ENCODE measurements at places on chromosomes 4 and X. TPM values are rescaled to one million over a fixed set of nuclear protein-coding genes. Genes with fewer than 3 reads are reported as not detected.
A peak's percentile ranks its signal among the peaks of the same experiment; 100 is the strongest.

MAGEB1 gene
- total RNA-seq, result not detected

KLB gene
- total RNA-seq, result not detected

ARMCX6 gene
- total RNA-seq, result 123 TPM

PCDH19 gene
- total RNA-seq, result 34.9 TPM

XKRX gene
- 0.18 TPM for total RNA-seq

NEXMIF gene
- 0.31 TPM for total RNA-seq

ZCCHC13 gene
- total RNA-seq, result not detected

SPRY1 gene
- 58.3 TPM for total RNA-seq

ETDA gene
- total RNA-seq, result not detected

TEX13D gene
- total RNA-seq, result not detected

GLRB gene
- total RNA-seq, result 1.0 TPM

RTL9 gene
- total RNA-seq, result not detected

SLITRK2 gene
- total RNA-seq, result 0.10 TPM

FGA gene
- not detected for total RNA-seq

SUPT20HL1 gene
- total RNA-seq, result not detected

TMA16 gene
- total RNA-seq, result 19.0 TPM

TSPYL2 gene
- total RNA-seq, result 27.9 TPM

DNA sequence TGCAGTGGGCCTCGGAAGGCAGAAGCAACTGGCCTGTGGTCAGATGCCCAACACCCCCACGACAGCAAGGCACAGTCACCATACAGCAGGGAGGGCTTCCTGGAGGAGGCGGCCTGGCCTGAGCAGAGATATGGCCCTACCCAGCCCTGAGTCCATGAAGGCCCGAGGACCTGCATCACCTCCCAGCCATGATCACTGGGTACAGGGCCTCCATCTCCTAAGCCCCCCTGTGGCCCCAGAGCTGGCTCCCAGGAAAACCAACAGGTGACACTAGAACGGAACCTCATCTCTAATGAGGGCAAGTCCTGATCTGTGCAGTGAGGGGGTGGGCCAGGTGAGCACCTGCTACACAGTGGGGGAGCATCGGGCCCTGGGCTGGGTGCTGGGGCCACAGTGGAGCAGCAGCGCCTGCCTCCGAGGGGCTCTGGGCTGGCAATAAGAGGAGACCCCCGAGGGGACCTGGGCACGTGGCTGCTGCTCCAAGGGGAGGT, 26.2 kb upstream of the MXD4 start:
- H3K27me3 ChIP-seq, result peaks cover 4% of the 10 kb centered on the region
- no peak overlapping the region for H3K4me3 ChIP-seq
- DNase-seq, result no peak
- peaks cover 8% of the 10 kb centered on the region for H3K4me1 ChIP-seq
- H3K27ac ChIP-seq, result no peak overlapping the region

GRCh38 chrX:38577738-38578137, 16.4 kb downstream of the TSPAN7 start:
- no peaks in the 10 kb centered on the region for H3K36me3 ChIP-seq
- H3K4me1 ChIP-seq, result no peaks in the 10 kb centered on the region

GRCh38 chr4:53476232-53477037, 99.0 kb downstream of the FIP1L1 start:
- H3K4me3 ChIP-seq, result no peak overlapping the region
- DNase-seq, result no peak
- H3K27ac ChIP-seq, result no peak overlapping the region
- no peaks in the 10 kb centered on the region for H3K4me1 ChIP-seq
- H3K36me3 ChIP-seq, result peaks cover 34% of the 10 kb centered on the region

DNA sequence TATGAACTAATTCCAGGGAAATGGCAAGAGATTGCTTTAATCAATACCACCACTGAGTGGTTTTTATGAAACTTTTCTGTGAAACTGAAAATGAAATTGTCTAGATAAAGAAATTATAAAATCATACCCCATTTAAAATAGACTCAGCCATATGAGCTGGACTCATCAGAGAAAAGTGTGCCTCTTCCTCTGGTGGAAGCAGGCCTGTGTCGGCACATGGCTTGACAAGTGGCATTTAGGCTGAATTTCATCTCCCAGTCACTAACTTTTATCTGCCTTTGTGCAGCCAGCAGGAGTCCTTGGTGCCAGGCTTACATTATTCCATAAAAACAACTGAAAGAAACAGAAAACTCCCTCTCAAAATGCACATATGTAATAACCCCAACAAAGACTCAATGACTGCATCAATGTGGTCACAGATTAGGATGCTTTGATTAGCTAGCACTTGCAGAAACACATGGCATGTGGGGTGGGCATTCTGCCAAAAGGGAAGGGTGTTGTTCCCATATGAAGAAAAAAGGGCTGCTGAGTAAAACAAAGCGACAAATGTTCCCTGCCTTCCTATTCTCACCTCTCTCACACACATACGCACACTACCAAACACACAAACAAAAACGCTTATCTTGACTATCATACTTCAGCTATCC, 232.3 kb downstream of the PABPC4L start:
- H3K4me3 ChIP-seq, result no peak overlapping the region
- H3K27me3 ChIP-seq, result peaks cover 2% of the 10 kb centered on the region
- no peak overlapping the region for H3K27ac ChIP-seq
- H3K36me3 ChIP-seq, result no peaks in the 10 kb centered on the region
- no peak for DNase-seq
- no peaks in the 10 kb centered on the region for H3K4me1 ChIP-seq

DNA sequence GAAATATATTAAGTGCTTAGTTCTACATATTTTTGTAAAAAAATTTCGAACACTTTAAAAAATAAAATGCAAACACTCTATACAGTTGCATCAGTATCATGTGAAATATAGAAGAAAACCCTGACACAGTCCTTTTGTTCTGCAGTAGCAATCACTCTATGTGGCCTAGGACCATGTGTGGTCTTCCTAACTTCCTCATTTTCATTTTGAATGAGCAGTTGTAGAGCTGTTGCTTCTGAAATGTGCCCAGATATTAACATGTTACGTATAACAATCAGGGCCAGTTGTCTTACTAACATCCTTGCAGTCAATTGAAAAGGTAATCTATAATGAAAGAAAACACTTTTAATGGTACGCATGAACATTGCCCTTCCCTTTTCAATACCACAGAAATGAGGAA, 107.9 kb downstream of the ZNF827 start:
- H3K4me3 ChIP-seq, result no peak overlapping the region
- H3K27me3 ChIP-seq, result peaks cover under 1% of the 10 kb centered on the region
- no peaks in the 10 kb centered on the region for H3K4me1 ChIP-seq
- H3K27ac ChIP-seq, result no peak overlapping the region
- peaks cover 28% of the 10 kb centered on the region for H3K36me3 ChIP-seq
- no peak for DNase-seq

GRCh38 chr4:20326977-20327376, 75.3 kb downstream of the SLIT2 start:
- H3K27ac ChIP-seq, result no peak overlapping the region
- H3K4me3 ChIP-seq, result no peak overlapping the region
- no peaks in the 10 kb centered on the region for H3K27me3 ChIP-seq
- H3K4me1 ChIP-seq, result peaks cover 2% of the 10 kb centered on the region
- no peaks in the 10 kb centered on the region for H3K36me3 ChIP-seq
- DNase-seq, result no peak

DNA sequence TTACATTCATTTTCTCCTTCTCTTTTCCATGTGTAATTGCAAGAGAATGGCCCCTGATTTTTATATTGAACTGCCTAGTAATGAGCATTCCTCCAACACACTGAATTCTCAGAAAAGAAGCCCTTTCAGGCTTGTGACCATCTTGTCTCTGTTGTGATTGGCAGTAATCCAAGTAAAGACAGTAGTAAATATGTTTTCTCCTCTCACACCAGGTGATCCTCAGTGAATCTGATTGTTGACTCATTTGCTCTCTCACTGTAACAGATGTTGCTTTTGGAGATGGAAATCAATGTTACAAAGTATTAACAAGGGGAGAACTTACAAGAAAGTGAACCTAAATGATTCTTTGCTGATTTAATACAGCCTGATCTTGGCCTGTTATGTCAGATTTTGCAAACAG, 271.0 kb downstream of the AFF2 start:
- no peak overlapping the region for H3K4me3 ChIP-seq
- H3K27ac ChIP-seq, result no peak overlapping the region
- DNase-seq, result no peak
- H3K4me1 ChIP-seq, result no peaks in the 10 kb centered on the region
- no peaks in the 10 kb centered on the region for H3K36me3 ChIP-seq
- no peaks in the 10 kb centered on the region for H3K27me3 ChIP-seq

DNA sequence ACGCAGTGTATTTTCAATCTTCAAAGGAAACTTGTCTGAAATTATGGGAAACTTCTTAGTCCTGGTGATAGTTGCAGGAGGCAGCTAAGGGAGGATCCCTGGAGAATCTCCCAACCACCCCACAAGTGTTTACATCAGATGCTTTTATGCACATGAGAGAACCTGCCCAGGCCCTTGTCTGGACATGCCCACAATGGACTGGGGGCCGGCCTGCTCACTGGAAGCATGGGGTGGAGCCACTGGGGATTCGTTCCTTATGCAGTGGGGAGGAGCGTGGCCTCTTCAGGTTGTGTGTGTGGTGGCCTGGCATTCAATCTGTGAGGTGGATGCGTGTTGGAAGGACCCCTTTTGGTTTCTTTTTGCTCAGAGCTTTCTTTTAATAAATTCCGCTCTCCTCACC, 398.7 kb upstream of the PPP1R2C start:
- peaks cover 2% of the 10 kb centered on the region for H3K27me3 ChIP-seq
- DNase-seq, result no peak
- no peak overlapping the region for H3K4me3 ChIP-seq
- H3K36me3 ChIP-seq, result no peaks in the 10 kb centered on the region
- H3K4me1 ChIP-seq, result no peaks in the 10 kb centered on the region

- H3K4me1 ChIP-seq, result no peaks in the 10 kb centered on the region
- H3K36me3 ChIP-seq, result no peaks in the 10 kb centered on the region
- H3K27ac ChIP-seq, result no peak overlapping the region
- no peak overlapping the region for H3K4me3 ChIP-seq
- no peak for DNase-seq
These were observed 147.0 kb downstream of the DACH2 start for GRCh38 chrX:86295293-86295692.

- H3K4me3 ChIP-seq, result no peak overlapping the region
- no peak overlapping the region for H3K27ac ChIP-seq
- H3K27me3 ChIP-seq, result no peaks in the 10 kb centered on the region
- DNase-seq, result no peak
- no peaks in the 10 kb centered on the region for H3K4me1 ChIP-seq
- H3K36me3 ChIP-seq, result no peaks in the 10 kb centered on the region
These were observed 18.1 kb downstream of the CLTRN start for GRCh38 chrX:15646543-15646942.

DNA sequence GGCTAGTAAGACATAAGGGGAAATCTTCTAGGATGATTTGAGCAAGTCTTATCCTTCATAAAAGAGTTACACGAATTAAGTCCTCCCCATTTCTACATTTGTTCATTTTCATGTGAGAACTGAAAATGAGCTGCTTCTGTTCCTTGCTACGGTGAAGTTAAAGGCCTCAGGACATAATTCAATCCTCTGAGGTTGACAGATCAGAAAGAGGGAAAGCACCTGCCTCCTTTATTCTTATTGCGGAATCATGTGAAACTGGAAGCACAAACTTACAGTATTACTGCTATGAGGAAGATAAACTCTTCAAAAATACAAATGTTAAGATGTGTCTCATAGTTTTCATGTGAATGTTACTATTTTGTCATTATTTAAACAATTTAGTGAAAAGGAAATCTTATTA, 395.3 kb downstream of the STPG2 start:
- no peaks in the 10 kb centered on the region for H3K27me3 ChIP-seq
- no peak for DNase-seq
- H3K4me3 ChIP-seq, result no peak overlapping the region
- H3K27ac ChIP-seq, result no peak overlapping the region
- H3K36me3 ChIP-seq, result no peaks in the 10 kb centered on the region

DNA sequence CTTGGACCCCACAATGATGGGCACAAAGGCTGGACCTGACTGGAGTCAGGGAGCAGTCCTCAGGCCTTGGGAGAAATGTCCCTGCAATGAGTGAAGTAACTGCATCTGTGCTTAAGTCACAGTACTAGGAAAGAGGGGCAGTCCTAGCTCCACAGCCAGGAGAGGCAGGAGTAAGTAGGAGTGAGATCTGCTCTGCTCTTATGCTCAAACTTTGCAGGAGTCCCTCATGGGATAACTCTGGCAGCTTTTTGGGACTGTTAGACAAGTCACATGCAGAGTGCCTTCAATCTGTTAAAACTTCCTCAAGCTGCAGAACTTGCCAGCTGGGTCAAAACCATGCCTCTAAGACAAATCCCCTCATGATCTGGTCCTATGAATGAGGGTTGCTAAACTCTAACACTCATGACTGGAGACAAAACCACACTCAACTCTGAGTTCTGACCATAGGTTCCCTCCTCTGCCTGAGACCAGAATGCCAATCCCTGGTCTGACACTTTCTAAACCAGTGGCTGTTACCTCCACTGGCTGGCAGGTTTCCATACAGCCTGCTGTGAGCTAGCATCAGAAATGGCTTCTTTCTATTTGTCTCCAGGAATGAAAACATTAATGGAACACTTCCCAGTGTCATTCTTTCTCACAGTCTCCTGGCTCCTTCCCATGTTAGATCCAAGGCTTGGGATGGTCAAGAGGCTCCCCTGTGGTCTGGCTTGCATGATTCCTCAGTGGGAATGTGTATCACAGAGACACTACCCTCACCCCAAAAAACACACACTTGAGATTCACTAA, 819.3 kb downstream of the PCDH7 start:
- no peaks in the 10 kb centered on the region for H3K4me1 ChIP-seq
- H3K27ac ChIP-seq, result no peak overlapping the region

- H3K4me3 ChIP-seq, result no peak overlapping the region
- peak overlapping the region; percentile 39 for H3K27ac ChIP-seq
- H3K36me3 ChIP-seq, result no peaks in the 10 kb centered on the region
- no peaks in the 10 kb centered on the region for H3K27me3 ChIP-seq
- peaks cover 8% of the 10 kb centered on the region for H3K4me1 ChIP-seq
- no peak for DNase-seq
These were observed 120.7 kb downstream of the CORIN start for GRCh38 chr4:47717188-47717587.

DNA sequence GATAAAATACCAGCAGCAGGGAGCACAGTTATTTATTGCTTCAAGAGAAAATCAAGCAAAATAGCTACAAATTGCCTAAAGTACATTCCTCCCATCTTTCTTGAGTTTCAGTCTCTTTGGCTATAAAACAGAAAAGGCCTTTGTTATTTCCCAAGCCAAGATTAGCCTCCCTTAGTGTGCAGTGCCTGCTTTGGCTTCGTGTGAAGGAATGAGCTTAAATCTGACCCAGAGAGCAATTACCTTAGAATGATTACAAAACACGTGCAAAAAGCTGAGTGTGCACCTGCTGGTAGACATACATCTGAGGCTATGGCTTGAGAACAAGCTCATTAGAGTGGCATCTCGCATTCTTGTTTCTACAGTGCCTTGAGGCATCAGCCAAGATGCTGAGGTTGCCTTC, 250.8 kb downstream of the C4orf33 start:
- H3K4me3 ChIP-seq, result no peak overlapping the region
- peaks cover 2% of the 10 kb centered on the region for H3K27me3 ChIP-seq
- H3K4me1 ChIP-seq, result no peaks in the 10 kb centered on the region
- H3K36me3 ChIP-seq, result no peaks in the 10 kb centered on the region

- H3K27me3 ChIP-seq, result no peaks in the 10 kb centered on the region
- no peak overlapping the region for H3K27ac ChIP-seq
- no peak for DNase-seq
- H3K36me3 ChIP-seq, result no peaks in the 10 kb centered on the region
- H3K4me3 ChIP-seq, result no peak overlapping the region
These were observed 241.1 kb downstream of the GRXCR1 start for GRCh38 chr4:43133566-43133965.

Data from endothelial cell (in vitro differentiated cells).